ENCODE measurements at places on chromosomes 4 and X.
A peak's percentile ranks its signal among the peaks of the same experiment; 100 is the strongest.

- DNase-seq: no peak
Observed at GRCh38 chr4:16212138-16212782, 14.0 kb downstream of the TAPT1 start.

DNA sequence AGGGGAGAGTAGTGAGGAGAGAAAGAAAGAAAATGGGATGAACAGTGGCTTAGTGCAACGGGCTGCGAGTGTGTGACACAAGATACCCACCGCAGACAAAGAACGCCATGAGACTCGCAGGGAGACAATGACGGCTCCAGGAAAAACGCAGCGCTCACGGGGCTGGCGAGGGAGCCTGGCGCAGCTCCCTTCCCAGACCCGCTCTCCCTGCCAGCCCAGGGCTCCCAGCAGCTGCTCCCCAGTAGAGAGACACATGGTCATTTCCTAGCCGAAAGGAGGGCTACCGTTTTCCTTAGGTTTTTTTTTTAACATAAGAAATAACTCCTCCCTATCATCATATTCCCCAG is 149.5 kb downstream of the MAML3 start:
- peak; percentile 78 for DNase-seq

- DNase-seq: no peak
Observed at GRCh38 chr4:17448689-17449088, 63.2 kb downstream of the QDPR start.

GRCh38 chr4:5893004-5893580 is at the start of gene CRMP1:
Gene CRMP1 (minus strand): TSS chr4:5893086. CDS start chr4:5892969, 117 bp downstream.
- peak; percentile 87 for DNase-seq

- no peak for DNase-seq
Observed at GRCh38 chr4:140069066-140069465, 84.9 kb downstream of the MAML3 start.

GRCh38 chr4:610411-611261 is 14.7 kb upstream of the PDE6B start:
- peak; percentile 40 for DNase-seq

- no peak for DNase-seq
Observed at GRCh38 chrX:18971506-18971905, 12.4 kb downstream of the PHKA2 start.

DNA sequence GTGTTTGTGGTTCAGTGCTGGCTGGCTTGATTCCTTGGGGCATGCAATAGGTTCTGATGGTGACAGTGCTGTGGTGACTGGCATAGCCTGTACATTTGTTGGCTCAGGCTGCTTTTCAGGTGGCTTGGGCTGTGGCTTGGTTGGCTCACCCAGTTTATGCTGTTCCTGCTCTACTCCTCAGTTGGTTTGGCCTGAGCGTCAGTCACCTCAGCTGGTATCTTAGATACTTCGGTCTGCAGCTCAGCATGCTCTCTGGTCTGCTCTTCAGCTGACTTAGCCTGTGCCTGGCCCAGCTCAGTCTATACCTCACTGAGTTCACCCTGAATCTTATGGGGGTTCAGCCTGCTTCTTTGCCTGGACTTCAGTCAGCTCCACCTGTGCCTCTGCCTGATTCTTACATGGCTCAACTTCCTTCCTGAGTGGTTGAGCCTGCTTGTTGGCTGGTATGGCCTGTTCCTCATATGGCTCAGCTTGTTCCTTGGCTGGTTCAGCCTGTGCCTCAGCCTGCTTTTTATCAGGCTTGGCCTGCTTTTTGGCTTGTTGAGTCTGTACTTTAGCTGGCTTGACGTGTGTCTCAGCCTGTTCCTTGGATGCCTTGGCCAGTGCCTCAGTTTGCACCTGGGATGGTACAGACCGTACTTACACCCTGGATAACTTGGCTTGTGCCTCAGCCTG is 170.6 kb downstream of the MSN start:
- no peak for DNase-seq

- DNase-seq: no peak
Observed at GRCh38 chrX:46579250-46579649, 5.7 kb downstream of the CHST7 start.

Measured in ecto neural progenitor cell (in vitro differentiated cells).